H4 (cell line): ENCODE measurements at places on chromosomes 7 and 10. TPM values are rescaled to one million over a fixed set of nuclear protein-coding genes. Genes with fewer than 3 reads are reported as not detected.
A peak's percentile ranks its signal among the peaks of the same experiment; 100 is the strongest.

- peak; percentile 56 for DNase-seq
Measured at GRCh38 chr10:63466144-63466935, 563 bp upstream of the JMJD1C start.

GRCh38 chr7:66642186-66642585 is 13.5 kb downstream of the KCTD7 start:
- DNase-seq, result no peak

- DNase-seq, result no peak
Measured at GRCh38 chr7:101486433-101487104, 123.9 kb downstream of the COL26A1 start.

- DNase-seq, result no peak
Measured at GRCh38 chr10:128001849-128002248, 94.9 kb downstream of the PTPRE start.

Gene GRM3
- total RNA-seq, result not detected in 2 replicates
